GM12892 (cell line): ENCODE measurements at places on chromosomes 3 and 15.

DNA sequence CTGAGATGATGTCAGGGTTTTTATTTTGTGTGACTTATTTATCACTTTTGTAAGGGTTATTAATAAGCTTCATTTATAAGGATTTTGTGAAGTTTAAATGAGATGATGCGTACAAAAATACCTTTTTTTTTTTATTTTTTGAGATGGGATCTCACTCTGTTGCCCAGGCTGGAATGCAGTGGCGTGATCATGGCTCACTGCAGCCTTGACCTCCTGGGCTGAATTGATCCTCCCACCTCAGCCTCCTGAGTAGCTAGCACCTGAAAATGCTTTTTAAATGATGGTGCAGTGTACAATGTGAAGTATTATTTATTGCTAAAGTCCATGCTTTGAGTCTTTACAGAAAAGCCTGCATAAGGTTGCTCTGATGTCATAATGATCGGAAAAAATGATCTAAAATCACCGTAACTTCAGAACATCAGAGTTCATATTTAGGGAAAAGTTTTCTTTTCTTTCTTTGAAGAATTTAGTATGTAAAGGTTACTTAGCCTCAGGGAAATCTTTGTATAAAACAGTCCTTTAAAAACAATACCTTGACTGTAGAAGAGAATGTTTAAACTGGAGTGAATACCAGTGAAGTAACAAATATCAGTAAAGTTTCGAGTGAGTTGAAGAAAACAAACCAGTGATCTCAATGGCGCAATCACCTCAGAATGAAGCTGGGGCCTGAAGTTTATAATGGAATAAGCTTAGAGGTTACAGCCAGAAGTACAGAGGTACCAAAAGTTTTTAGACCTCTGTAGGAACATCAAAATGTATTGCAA lies 29.7 kb downstream of the TCF12 start:
- DNase-seq: no peak

GRCh38 chr15:23857028-23857641 lies 170.0 kb upstream of the NDN start:
- DNase-seq: no peak

- DNase-seq: peak; percentile 32
These were observed 99.1 kb downstream of the DNASE1L3 start for GRCh38 chr3:58111513-58112184.

DNA sequence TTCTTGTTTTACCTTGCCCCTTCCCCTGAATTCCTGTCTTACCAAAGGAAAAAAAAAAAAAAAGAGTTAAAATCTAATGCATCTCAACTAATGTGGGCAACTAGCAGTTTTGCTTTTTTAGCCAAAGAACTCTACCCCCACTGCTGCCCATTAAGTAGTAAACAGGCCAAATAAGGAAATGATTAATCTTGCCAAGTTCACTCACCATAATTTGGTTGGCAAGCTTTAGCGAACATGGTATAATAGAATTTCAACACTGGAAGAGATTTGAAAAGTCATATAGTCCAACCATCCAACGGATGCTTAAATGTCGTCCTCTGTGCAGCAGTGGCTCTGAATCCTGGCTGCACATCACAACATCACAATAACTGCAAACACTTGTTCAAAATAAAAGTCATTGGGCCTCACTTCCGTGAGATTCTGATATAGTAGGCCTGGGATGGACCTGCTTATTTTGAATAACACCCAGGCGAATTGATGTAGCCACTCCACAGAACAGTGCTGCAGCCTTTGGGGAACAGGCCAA lies 142.0 kb upstream of the UBE2E1 start:
- DNase-seq: no peak

DNA sequence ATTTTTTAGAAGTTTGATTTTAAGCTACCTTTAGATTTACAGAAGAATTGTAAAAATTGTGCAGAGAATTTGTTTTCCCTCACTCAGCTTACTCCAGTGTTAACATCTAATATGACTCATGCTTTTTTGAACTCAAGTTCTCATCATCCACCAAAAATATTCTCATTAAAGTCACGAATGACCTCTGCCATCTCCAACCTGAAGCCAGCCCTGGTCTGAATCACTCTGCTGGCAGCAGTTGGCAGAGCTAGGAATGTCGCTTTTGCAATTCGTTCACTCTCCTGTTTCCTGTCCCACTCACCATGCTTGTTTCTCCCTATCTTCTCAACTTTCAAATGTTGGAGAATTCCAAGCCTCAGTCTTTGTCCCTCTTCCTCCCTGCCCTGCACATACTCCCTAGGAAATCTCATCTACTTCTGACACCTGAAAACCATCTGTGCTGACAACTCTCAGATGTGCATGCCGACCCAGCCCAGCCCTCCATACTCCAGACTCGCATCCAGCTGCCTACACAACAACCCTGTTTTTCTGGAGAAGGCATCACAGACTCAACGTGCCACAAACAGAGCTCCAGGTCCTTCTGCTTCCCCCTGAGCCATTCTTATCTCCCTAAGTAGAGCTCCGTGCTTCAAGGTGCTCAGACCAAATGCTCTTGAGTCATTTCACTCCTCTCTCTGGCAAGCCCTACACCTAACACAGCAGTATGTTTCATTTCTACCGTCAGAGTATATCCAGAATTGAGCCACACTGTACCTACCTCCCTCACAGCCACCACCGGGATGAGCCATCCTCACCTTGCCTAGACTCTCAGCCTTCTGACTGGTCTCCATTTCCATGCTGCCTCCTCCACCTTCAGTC lies 24.9 kb downstream of the PRR23E start:
- no peak for DNase-seq

DNA sequence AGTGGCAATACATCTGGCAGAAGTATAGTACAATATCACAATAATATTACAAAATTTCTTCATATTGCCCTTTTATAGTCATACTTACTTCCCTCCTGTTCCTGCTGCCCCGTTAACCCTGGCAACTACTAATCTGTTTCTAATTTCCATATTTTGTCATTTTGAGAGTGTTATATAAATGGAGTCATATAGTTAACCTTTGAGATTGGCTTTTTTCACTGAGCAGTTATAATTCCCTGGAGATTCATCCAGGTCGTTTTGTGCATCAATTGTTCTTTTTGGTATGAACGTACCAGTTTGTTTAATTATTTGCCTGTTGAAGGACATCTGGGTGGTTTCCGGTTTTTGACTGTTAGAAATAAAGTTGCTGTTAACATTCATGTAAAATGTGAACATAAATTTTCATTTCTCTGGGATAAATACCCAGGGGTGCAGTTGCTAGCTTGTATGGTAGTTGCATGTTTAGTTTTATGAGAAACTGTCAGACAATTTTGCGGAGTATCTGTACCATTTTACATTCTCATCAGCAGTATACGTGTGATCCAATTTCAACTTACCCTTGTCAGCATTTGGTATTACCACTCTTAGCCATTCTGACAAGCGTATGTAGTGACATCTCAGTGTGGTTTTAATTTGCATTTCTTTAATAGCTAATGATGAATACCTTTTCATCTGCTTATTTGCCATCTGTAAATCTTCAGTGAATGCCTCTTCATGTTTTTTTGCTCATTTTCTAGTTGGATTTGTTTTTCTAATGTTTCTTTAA lies 32.2 kb upstream of the IL20RB start:
- DNase-seq: no peak

- DNase-seq: no peak
These were observed 113.2 kb upstream of the TP63 start for GRCh38 chr3:189517981-189518380.

GRCh38 chr3:64958199-64958843 lies 270.5 kb upstream of the ADAMTS9 start:
- DNase-seq: no peak

- DNase-seq: peak; percentile 40
These were observed 458 bp downstream of the MCF2L2 start for GRCh38 chr3:183427876-183428446.

DNA sequence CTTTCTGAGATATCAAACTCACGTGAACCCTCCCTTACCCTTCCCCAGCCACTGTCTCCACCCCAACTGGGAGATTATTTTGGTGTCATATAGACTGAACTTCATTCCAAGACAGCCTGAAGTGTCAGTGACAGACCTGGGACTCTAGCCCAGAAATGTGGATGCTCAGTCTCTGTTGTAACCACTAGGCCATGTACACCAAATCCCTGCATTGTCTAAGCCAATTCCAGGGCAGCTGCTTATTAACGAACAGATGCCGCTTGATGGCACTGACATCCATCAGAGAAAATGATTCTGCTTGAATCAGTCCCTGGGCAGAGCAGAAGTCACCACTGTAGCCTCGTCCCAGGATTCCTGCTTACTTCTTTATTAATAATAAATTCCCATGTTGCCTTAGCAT lies 305.5 kb downstream of the GRM7 start:
- DNase-seq: no peak

DNA sequence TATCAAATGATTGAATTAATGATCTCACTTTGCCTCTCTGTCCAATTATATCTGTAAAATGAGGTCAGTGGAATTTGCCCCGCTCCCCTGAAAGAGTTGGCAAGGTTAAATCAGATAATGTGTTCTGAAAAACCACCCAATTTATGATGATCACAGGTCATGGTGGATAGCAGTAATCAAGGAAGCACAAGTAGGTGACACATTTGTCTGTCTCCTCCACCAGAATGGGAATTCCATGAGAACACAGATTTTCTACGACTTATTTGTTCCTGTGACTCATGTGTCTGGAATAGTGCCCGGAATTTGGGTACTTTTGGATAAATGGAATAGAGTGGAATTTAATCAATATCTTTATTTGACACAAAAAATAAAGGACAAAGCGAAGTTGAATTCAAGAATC lies 220.9 kb upstream of the SUCLG2 start:
- no peak for DNase-seq

DNA sequence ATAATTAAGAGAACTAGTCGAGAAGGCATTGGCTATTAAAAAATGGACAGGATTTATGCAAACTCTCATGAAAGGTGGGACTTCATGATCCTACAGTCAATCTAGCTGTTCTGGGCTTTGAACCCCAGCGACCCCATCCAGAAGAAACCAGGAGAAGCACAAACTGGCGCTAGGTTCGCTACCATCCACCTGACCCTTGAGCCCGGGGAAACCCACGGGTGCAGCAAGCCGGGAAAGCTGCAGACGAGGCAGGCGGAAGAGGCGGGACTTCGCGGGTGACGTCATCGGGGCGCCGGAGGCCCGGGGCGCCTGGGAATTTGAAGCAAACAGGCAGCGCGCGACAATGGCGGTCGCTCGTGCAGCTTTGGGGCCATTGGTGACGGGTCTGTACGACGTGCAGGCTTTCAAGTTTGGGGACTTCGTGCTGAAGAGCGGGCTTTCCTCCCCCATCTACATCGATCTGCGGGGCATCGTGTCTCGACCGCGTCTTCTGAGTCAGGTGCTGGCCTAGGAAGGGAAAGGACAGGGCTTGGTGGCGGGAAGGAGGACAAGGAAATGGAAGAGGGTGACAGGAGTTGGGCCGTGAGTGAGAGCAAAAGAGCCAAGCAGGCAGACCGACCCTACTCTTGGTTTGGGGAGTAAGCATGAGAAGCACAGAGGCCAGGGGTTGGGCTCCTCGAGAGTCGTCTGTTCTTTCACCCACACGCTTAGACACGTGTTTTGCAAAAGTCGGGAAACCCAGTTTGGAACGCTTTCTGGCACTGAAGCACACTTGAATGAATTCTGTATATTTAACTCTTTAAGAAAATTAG lies at the start of gene UMPS:
Gene UMPS, plus strand, starts transcription at position 324 of the 812 bp plus-strand sequence. Its CDS starts 20 bp downstream, at position 344.
- DNase-seq: peak; percentile 78

DNA sequence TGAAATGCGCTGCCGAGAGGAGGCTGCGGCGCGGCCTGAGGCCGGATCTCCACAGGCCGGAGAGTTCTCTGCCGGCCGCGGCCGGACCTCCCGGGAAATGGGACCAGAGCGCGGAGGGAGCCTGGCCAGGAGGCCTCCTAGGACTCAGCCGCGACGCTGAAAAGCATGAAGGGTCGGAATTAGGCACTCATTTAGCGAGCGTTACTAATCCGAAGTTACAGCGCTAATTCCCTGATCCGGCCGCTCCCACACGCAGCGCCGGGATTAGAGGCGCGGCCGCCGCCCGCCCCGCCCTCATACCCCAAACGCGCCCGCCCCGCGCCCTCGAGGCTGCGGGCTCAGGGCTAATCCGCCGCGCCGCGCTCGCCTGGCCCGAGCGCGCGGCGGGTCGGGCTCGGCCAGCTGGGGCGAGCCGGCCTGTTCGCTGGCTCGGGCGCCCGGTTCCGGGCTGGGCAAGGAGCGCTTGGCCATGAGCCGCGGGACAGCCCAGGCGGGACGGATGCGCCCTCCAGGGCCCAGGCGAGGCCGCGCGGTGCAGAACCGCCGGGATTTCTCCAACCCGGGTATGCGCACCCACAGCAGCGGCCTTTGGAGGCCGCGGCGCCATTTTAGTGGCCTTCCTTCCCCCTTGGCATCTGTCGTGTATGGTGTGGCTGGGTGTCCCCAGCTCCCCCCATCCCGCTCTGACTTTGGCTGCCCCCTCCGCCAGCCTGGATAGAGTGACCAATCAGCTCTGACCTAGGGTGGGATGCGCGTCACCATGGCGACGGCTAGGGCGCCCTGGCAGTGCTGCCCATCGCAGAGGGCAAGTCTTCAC lies 36.8 kb upstream of the POLG start:
- no peak for DNase-seq

DNA sequence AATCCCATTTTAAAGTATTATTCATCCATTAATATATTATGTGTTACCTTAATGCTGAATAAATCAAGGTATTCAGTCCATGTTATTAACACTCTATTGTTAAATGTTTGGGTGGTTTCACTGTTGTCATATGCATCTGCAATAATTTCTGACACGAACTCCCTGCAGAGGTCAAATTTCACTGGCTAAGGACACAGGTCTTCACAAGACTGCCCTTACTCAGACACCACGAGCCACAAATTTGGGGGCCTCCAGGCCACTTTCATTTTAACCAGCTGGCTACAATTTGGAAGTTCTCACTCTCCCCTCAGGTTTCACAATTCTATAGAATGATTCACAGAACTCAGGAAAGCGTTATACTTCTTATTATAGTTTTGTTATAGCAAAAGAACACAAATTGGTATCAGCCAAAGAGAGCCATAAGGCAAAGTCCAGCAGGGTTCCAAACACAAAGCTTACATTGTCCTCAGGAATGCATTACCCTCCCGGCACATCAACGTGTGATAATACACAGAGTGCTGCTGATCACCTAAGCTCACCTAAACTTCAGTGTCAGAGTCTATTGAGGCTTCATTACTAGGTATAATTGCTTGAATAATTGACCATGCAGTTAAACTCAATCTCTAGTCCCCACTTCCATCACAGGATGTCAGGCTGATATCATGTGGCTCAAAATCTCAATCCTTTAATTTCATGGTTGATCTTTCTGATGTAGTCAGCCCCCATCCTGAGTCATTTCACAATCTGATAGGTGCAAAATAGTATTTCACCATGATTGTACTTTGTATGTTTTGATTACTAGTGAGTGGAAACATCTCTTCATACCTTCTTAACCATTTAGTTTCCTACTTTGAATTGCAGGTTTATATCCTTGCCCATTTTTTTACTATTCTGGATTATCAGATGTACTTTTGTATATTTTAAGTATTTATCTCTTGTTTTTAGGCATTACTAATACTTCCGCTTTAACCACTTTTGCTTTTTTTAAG lies 441.4 kb upstream of the AGTR1 start:
- DNase-seq: no peak

GRCh38 chr3:152621006-152621868 lies 213.7 kb upstream of the P2RY1 start:
- DNase-seq: no peak
